ENCODE measurements at places on chromosomes 1 and 21.

DNA sequence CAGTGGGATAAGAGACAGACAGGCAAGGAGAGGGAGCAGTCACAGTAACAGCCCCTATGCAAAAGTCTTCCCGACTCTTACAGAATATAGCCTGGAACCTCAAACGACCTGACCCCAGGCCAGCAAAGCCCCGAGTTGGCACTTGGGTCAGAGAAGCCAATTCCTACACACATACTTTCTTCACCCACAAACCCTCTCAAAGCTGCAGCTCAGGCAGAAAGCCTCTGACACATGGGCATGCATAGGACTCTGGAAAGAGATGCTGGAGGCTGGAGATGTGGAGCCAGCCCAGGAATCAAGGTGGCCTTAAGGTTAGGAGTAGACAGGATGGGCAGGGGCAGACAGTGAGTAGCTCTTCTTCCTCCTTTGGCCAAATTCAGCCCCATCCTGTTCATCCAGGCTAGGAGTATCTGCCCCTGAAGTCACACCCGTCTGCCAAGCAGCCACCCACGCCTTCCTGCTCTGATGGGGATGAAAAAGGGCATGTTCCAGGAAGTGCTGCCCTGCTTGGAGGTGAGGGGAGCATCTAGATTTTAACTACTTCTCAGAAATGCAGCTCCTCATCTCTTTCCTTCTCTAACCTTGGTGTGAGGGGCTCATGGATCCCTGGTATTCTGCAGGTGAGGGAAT lies 7.8 kb downstream of the SLC41A1 start:
- no peak for DNase-seq

DNA sequence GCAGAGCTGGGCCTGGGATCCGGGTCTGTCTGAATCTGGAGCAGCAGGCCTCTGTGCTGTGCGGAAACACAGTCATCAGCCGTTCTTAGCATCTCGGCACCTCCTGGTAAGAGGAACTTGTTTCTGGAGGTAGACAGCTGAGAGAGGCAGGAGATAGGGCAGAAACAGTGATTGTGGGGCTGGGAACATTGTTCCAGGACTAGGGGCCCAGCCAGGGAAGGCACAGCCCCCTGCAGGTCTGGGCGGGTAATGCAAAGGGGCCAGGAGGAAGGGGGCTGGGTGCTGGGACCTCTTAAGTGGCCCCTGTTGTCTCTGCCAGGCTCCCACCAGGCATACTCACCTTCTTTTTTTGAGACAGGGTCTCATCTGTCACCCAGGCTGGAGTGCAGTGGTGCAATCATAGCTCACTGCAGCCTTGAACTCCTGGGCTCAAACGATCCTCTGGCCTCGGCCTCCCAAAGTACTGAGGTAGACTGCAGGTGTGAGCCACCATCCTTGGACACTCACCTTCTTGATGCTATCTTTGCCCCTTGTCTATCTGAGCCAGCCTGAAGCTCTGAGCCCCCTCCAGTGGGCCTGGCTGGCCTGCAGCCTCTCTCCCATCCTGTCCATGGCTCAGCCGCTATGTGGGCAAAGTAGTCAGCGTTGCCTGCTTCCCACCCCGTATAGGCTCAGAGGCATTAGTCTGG lies 134.3 kb upstream of the ZBTB40 start:
- DNase-seq = no peak

DNA sequence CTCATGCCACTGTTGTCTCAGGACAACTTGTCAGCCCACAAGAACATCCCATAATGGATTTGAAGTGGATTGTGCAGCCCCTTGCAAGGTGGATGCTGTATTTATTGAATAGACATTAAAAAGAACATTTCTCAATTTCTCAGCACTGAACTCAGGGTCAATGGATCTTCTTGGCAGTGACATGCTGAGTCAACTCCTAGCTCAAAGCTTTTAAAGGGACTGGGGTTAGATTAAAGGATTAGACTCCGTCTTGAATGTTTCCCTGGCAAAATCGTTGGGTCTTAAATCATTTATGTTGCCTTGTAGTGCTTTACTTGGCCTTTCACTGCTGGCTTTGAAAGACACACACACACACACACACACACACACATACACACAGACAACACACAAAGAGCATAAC lies 221.6 kb upstream of the PBX1 start:
- DNase-seq = no peak

- no peak for DNase-seq
These were observed 912 bp upstream of the PKNOX1 start for GRCh38 chr21:42973309-42973990.

DNA sequence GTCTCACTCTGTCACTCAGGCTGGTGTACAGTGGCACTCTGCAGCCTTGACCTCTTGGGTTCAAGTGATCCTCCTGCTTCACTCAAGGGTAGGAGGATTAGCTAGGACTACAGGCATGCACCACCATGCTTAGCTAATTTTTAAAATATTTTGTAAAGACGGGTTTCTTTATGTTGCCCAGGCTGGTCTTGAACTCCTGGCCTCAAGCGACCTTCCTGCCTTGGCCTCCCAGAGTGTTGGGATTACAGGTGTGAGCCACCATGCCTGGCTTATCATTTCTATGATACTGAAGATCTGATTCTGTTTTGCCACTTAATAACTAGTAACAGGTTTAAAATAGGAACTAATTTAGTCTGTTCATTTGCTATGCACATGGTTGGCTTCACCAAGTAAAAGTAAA lies 33.6 kb downstream of the GNAI3 start:
- DNase-seq = no peak

- no peak for DNase-seq
These were observed 737.8 kb upstream of the ADAMTS5 start for GRCh38 chr21:27704567-27705166.

- no peak for DNase-seq
These were observed 10.2 kb downstream of the VN1R5 start for GRCh38 chr1:247266053-247266452.

GRCh38 chr1:16215882-16216753 lies 3.7 kb upstream of the ARHGEF19 start:
- peak; percentile 52 for DNase-seq

Measured in NCI-H1417 treated with DMSO at 0.1 percent for 48 hours (cell line).